Occipital lobe (tissue), 3 donors: ENCODE measurements at places on chromosomes 1 and 21.

DNA sequence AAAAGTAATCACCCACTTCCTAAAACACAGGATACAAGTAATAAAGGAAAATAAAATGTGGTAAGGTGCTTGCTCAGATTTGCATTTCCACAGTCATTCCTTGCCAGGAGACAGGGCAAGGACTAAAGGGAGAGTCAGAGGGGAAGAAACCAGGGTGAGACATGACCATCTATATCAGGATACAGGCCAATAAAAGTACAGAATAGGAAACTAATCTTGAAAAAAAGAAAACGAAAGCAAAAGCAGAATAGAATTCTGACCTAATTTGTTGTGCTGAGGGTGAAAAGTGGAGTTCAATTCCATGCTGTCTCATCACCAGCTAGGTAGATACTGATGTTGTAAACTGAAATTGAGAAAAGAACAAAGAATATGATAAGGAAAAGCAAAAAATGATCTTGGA, 27.3 kb downstream of the JMJD4 start:
- no peak for DNase-seq

DNA sequence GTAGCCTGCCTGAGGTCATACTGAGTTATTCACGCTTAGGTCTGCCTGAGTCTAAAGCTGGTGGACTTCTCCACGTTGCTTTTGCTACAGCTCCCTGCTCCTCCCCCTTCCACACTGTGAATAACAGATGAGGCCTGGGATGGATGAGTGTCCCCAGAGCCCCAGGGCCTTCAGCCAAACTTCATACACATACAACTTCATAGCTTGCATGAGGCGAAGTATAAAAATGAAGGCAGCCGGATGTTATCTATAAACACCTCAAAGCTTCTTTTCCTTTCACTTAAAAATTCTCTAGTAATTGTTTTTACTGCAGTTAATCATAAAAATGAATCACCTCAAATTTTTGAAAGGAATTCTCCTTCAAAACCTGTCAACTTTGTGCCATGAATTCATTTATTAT, 70.2 kb downstream of the DAB1 start:
- DNase-seq: no peak

DNA sequence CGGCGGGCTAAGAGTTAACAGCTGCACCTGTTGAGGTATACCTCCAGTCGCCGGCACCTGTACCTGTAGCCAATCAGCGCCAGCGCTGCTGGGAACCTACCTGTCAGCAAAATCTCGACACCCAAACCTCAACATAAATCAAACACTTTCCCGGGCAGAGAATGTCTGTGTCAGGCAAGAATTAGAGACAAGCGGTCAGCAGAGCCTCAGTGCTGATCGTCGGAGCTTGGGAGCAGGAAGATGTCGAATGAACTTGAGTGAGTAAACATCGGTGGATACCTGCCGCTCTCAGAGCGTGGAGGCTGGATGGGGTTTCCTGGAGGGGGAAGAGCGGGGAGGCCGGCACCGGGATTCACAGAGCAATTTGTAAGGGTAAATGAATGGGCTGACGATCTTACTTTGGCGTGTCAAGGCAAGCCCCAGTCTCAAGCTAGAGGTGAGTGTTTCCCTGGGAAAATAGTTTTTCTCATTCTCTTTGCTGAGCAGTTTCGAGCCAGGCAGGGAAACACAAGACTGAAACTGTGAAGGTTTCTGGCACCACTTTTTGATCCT, at the start of gene GRHL3:
Gene GRHL3 (plus strand): TSS at position 46 of the 552 bp plus-strand sequence. CDS start 195 bp downstream, at position 241.
- DNase-seq: no peak

- no peak for DNase-seq
These were observed 50.3 kb downstream of the B3GALT5 start for GRCh38 chr21:39663066-39663465.

GRCh38 chr1:228884615-228885566, 149.6 kb downstream of the RHOU start:
- no peak for DNase-seq

GRCh38 chr1:226949401-226949800, 9.3 kb downstream of the COQ8A start:
- no peak for DNase-seq

- DNase-seq: no peak
These were observed 82.2 kb upstream of the BMP8A start for GRCh38 chr1:39409055-39409816.

DNA sequence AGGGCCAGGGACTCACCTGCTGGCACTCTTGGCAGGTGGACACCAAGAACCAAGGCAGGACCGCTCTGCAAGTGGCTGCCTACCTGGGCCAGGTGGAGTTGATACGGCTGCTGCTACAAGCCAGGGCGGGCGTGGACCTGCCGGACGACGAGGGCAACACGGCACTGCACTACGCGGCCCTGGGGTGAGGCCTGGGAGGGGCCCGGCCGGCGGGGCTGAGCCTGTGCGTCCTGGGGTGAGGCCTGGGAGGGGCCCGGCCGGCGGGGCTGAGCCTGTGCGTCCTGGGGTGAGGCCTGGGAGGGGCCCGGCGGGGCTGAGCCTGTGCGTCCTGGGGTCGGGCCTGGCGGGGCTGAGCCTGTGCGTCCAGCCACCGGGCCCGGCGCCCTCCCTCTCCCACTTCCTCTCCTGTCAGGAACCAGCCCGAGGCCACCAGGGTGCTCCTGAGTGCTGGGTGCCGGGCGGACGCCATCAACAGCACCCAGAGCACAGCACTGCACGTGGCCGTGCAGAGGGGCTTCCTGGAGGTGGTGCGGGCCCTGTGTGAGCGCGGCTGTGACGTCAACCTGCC, 4.6 kb upstream of the MMP23B start:
- no peak for DNase-seq

DNA sequence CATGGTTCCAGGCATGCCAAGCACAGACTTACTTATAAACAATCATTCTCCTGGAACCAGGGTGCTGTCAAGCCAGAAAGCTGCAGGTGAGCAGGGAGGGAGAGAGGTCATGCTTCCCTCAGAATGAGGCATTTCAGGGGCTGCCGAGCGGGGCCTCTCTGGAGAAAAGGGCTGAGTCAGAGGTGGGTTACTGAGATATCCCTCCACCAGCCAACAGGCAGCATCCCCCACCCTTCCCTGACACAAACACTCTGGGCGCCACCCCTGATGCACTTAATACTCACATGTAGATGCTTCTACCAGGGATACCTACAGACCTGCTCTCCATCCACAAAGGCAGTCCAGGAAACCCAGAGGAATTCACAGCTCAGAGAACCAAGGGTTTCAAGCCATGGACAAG, 13.1 kb downstream of the STK40 start:
- DNase-seq: no peak

- no peak for DNase-seq
These were observed 23.2 kb downstream of the TRIT1 start for GRCh38 chr1:39859859-39860812.
